ENCODE measurements at places on chromosomes 1 and 21.

DNA sequence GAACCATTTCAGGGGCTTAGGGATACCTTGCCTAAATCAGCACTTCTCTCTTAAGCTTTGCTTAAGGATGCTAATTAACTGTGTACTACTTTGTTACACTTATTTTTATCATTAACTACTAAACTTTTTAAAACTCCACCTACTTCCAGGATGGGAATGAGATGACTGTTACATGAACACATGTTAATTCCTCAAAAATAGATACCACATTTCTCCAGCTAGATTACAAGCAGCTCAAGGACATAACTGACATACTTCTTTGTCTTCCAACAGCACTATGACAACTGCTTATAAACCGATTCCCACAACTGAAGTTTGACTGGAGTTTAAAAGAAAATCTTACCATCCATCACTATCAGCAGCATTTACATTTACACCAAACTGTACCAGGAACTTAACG, 53.7 kb downstream of the TP53BP2 start:
- no peak for DNase-seq

- DNase-seq, result peak; percentile 44
Observed at GRCh38 chr1:27428316-27429028, 36.0 kb downstream of the GPR3 start.

GRCh38 chr1:53182111-53182593, 14.5 kb upstream of the CPT2 start:
- peak; percentile 82 for DNase-seq

DNA sequence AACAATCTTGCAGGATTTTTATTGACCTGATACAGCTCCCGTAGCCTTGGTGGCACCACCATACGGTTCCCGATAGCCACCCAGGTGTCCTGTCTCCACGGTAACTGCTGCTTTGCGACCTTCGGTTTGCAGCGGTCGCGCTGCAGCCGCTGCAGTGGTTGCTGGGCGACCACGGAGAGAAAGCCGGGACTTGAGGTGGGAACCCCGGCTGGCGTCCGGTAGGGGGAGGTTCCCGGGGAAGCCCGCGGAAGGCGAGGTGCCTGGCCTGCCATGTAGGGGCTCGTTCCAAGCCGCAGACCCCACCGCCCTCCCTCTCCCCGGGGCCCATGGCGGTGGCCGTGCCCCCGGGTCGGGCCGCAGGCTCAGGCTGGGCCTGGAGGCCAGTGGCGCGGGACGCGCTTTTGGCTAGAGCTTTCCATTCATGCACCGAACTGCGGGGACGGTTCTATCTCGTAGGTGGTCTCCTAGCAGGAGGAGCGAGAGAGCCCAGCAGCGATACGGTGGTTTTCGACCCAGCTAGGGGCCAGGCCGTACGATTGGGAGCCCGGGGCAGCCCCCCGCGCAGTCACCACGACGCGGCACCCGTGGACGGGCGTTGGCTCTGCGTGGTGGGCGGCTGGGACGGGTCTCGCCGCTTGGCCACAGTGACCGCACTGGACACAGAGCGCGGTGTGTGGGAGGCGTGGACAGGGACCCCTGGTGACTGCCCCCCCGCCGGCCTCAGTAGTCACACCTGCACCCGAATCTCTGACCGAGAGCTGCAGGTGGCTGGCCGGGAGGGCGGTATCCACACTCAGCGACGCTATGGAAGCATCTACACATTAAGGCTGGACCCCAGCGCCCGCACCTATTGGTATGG, at the start of gene KLHDC9:
TSS of gene KLHDC9 (plus strand) at position 152 of the 859 bp plus-strand sequence. CDS start at position 327, 175 bp downstream.
- DNase-seq, result peak; percentile 68

DNA sequence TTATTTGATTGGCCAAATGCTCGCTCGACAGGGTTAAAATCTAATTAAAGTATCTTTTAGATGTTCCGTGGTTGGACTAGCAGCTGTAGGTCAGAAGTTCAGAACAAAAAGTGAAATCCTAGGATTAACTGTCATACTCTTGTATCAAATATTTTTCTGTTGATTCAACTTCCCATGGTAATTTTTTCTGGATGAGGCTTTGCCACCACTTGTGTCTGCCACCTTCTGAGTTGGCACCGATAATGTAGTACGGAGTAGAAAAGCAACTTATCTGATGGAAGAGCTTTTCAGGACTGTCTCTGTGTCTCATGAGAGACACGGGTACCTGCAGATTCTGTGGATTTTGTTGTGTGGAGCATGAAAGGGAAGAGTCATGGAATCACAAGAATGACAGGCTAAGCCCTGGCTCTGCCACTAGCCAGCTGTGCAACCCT, 44.6 kb upstream of the CNN3 start:
- DNase-seq, result no peak

DNA sequence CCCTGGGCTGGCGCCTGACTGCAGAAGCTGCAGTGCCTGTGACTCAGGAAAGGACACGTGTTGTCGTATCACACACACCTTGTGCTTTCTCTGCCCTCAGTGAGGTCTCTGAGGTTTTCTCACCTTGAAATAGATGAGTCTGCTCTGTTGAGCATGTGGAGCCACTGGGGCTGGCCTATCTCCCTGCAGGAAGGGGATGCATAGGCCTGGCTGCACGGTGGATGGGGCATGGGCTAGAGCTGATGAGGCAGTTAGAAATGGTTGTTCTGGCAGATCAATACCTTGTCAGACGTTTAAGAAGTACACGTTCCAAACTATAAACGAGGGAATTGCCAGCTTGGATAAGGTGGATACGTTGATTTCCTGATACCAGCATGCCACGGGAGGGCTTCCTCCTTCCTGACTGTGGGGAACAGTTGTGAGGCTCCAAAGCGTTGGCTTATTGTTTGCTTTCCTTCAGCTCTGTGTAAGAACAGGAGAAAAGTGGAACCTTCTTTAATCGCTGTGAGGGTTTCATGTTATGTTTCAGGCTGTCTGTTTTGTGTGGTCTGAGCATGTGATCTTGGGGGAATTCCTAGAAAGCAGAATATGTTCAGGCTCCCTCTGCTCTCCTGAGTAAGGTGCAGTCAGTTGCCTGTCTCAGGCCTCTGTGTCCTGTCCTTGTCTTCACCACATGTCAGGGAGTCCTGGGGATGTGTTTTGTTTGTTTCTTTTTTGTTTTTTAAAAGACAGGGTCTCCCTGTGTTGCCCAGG, 44.8 kb downstream of the PCNT start:
- DNase-seq, result peak; percentile 34

DNA sequence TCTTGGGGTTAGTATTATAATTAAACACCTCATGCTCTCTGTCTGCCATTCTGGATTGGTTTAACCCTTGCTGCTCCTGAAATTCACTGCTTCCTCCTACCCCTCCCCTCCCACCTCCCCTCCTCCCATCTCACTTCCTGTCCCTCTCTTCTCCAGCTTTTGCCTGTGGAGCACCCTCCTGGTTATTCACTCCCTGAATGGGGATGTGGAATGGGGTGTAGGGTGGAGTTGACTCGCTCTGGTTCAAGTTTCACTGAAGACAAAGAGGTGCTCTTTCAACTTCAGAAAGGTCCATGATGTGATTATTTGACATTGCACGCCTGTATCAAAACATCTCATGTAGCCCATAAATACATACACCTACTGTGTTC, 160.5 kb downstream of the PLXNA2 start:
- no peak for DNase-seq

- no peak for DNase-seq
Observed at GRCh38 chr1:17276568-17276967, 27.7 kb downstream of the PADI3 start.

DNA sequence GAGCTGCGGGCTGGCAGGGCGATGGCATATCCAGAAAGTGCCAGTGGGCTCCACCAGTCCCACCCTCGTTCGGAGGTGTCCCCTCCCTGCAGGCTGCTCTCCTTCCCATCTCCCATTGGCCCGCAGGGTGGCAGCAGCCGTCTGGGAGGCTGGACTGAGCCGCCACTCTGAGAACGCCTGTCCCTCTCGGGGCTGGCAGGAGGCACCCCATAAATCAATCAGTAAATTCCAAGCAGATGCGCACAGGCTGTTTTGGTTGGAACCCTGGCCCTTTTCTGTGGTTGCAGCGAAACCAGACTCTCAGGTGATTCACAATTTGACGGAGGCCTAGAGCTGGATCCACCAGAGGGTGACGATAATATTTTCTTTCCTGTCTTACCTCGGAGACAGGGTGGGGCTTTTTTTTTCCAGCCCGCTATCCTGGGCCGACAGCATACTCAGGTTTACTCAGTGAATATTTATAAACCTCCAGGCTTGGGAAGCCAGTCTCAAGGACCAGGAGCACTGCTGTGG, 99.7 kb downstream of the GLIS1 start:
- DNase-seq, result no peak

DNA sequence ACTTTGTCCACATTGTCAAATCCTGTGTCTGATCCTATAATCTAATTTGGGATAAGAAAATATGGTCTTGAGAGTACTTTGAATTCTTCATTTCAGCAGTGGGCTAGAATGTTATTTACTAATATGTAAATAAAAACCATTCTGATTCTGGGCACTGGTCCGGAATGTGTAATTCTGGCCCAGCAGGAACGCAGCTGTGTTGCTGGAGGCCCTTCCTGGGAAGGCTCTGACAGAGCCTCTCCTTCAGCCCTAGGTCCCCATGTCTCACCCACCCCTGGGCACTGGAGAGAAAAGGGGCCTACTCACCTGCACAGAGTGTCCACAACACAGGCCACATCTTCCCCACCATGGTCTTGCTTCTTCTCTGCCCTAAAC, 251 bp downstream of the GPA33 start:
- no peak for DNase-seq

- DNase-seq, result no peak
Observed at GRCh38 chr21:33644383-33645074, 2.2 kb downstream of the ITSN1 start.

- DNase-seq, result no peak
Observed at GRCh38 chr1:184542291-184542690, 155.5 kb downstream of the C1orf21 start.

GRCh38 chr21:44533121-44533890, 6.7 kb downstream of the KRTAP10-1 start:
- DNase-seq, result no peak

DNA sequence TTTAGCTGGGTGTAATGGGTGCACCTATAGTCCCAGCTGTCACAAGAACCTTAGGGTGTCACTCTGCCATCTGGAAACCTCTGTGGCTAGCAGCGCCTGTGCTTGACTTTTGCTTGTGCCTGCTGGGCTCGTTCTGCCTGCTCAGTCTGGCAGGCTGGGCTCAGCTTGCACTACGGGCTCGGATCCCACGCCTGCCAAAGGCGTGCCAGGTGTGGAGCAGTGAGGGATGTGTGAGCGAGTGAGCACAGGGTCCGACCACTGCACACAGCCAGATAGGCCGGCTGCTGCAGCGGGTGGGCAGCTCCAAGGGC, 2.8 kb upstream of the LSM10 start:
- no peak for DNase-seq

DNA sequence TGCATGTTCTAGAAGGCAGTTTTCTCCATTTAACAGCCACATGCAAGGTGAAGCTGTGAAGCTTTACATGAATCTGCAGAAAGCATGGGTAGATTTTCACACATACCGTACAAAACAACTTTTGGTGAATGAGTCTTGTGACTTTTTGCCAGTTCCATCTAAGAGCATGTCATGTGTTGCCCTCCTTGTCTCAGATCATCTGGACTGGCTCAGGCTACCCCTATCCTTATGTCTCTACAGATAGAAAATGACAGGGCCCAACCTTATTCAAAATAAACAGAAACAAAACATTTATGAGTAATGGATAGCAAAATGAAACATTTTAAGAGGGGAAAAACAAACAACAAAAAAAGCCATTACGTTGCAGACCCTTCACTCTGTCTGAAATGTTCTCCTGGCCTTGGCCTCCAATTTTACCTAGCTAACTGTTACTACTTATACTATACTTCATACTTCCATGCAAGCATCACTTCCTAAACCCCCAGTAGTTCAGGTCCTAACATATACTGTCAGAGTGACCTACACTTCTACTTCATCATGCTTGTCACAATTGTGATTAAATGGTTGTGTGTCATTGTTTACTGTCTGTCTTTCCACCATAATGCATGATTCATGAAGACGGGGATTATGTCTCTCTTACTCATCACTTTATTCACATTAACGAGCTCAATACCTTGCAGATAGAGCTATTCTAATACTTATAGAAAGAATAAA, 39.0 kb downstream of the LRRC8C start:
- no peak for DNase-seq

- no peak for DNase-seq
Observed at GRCh38 chr1:218317061-218317460, 28.1 kb upstream of the TGFB2 start.

GRCh38 chr21:29182691-29183092, 52.2 kb downstream of the MAP3K7CL start:
- DNase-seq, result no peak

- DNase-seq, result peak; percentile 51
Observed at GRCh38 chr1:181324797-181325616, 158.3 kb upstream of the CACNA1E start.

DNA sequence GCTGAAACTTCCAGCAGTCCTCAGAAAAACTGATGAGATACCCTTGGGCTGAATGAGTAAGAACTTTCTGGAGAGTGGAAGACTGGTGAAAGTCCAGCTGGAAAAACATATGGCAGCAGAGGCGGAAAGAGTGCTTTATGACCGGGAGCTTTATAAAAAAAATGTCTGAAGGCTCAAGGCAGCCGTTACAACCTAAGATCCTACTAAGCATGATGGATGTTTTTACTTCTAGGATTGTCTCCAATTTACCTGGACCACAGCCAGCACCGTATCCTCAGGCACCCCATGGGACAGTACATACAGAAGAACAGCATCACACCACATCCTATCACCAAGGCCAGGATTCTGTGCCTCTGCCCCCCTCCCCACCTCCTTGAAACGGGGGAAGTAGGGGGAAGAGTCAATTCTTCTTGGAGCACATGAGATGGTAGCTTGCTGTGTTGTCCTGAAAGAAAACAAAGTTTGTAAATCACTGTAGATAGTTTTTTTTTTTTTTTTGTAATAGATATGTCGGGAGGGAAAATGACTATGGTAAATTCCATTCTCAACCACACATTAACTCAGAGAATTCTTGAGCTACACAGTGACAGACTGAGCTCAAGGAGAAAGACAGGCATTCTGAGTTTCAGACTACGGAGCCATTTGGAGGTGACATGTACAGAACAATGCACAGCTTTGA, 11.8 kb upstream of the IRF2BP2 start:
- DNase-seq, result no peak

DNA sequence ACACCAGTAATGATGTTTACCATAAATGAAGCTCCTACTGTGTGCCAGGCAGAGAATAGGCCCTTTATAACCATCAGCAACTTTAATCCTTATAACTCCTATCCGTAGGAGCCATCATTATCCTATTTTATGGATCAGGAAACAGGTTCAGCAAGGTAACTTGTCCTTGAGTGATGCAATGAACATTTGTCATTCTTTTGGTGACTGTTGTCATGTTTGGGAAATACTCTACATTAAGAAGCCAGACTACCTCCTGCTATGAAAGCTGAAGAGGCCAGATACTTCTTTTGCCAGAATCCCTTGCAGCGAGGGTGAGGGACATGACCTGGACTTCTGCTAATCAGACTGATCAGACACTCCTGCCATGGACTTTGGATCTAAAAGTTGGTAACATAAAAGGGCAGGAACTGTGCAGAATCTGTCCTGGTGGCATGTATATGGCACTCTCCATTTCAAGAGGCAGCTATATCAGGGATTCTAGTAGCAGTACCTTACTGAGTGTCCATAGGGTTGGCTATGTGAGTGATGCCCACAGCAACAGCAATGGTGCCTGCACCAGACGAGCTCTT, 33.1 kb upstream of the SRRM1 start:
- no peak for DNase-seq

- peak; percentile 71 for DNase-seq
Observed at GRCh38 chr1:45493116-45493697, 2.2 kb upstream of the TESK2 start.

- DNase-seq, result no peak
Observed at GRCh38 chr1:62237361-62237760, 42.7 kb downstream of the L1TD1 start.

Data from CD4-positive, alpha-beta T cell treated with Interleukin-6 for 4 hours (primary cell).